ENCODE measurements at places on chromosomes 11 and 22. TPM values are rescaled to one million over a fixed set of nuclear protein-coding genes. Genes with fewer than 3 reads are reported as not detected.

SYT13 gene
- total RNA-seq, result not detected

C11orf21 gene
- not detected for total RNA-seq

C11orf91 gene
- not detected for total RNA-seq

APOA4 gene
- not detected for total RNA-seq

KCNA4 gene
- total RNA-seq, result not detected

RFPL1 gene
- total RNA-seq, result not detected

MUC6 gene
- not detected for total RNA-seq

SLC6A5 gene
- total RNA-seq, result not detected

PTPRCAP gene
- total RNA-seq, result 1.3 TPM

OR51E2 gene
- 0.22 TPM for total RNA-seq

OR52N4 gene
- not detected for total RNA-seq

APOBEC3F gene
- 2.0 TPM for total RNA-seq

GTSE1 gene
- 0.66 TPM for total RNA-seq

VWA5A gene
- total RNA-seq, result 1.5 TPM

OR51B5 gene
- total RNA-seq, result 0.57 TPM

CNIH2 gene
- not detected for total RNA-seq

BTG4 gene
- not detected for total RNA-seq

NELL1 gene
- not detected for total RNA-seq

RAB36 gene
- total RNA-seq, result 7.4 TPM

CTR9 gene
- total RNA-seq, result 24.3 TPM

CECR2 gene
- total RNA-seq, result not detected

CCDC87 gene
- total RNA-seq, result 0.29 TPM

GALNT18 gene
- 1.4 TPM for total RNA-seq

NXPE4 gene
- not detected for total RNA-seq

CARD18 gene
- 11.2 TPM for total RNA-seq

NRXN2 gene
- 8.4 TPM for total RNA-seq

RBMXL2 gene
- total RNA-seq, result not detected

MS4A7 gene
- total RNA-seq, result 0.29 TPM

NADSYN1 gene
- total RNA-seq, result 91.0 TPM

PHF21A gene
- 14.7 TPM for total RNA-seq

CD248 gene
- 123 TPM for total RNA-seq
